ENCODE measurements at places on chromosomes 7 and 10.

DNA sequence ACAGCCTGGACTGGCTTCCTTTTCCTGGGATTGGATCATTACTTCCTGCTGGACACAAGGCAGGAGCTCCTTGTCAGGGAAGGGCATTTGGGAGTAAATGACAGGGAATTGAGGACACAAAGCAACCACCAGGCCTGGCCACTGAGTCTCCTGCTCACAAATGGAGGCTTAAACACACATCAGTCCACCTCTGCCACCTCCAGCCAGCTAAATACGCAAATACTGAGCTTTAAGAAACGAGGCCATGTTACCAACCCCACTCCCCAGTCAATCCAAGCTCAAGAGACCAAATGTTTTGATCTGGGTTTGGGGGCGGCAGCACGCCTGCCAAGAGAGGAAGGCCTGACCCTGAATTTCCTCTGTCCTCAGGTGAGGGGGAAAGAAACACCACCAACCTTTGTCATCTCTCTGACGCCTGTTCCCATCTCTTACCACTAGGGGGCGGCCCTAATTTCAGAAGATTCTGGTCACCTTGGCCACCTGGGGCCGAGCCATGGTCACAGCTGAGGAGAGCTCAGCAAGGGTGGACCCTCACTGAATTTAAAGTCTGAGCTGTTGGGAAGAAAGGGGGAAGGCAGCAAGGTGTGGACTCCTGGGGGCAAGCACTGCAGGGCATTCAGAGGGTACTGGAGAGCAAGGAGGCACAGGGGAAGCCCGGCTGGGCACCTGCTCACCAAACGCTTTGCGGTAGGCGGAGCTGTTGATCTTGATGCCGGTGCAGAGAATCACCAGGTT lies 16.5 kb downstream of the AIFM2 start:
- no peak for DNase-seq

DNA sequence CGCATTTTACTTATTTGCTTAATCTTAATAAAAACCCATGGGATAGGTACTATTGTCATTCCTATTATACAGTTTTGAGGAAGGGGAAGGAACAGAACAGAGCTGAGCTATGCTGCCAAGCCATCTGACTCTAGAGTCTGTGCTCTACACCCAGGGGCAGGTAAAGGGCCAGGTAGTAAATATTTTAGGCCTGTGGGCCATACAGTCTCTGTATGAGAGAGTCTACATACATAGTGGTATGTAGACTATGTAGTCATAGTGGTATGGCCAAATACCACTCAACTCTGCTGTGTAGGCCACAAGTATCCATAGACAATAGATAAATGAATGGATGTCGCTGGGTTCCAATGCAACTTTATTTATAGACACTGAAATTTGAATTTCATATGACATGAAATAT lies 3.4 kb upstream of the SRI start:
- no peak for DNase-seq

DNA sequence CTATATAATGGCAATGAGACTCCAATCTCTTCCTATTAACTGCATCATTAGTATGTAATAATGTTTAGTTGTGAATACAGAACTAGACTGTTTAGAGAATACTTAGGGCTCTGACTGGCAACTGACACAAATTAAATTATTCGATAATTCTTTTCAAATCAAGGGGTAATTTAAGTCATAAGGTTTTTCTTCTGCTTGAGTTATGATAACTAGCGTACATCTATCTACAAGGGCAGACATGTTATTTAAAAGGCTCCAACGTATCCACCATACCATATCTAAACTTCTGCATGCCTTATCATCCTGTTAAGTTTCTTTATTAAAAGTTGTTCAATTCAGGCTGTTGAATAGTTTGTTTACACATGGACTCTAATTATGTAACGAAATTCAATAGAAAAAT lies 11.2 kb downstream of the SEMA3C start:
- no peak for DNase-seq

- DNase-seq, result no peak
Measured at GRCh38 chr10:14556285-14556956, 218.3 kb downstream of the FAM107B start.

GRCh38 chr10:16891375-16892313 lies 74.4 kb upstream of the RSU1 start:
- no peak for DNase-seq

DNA sequence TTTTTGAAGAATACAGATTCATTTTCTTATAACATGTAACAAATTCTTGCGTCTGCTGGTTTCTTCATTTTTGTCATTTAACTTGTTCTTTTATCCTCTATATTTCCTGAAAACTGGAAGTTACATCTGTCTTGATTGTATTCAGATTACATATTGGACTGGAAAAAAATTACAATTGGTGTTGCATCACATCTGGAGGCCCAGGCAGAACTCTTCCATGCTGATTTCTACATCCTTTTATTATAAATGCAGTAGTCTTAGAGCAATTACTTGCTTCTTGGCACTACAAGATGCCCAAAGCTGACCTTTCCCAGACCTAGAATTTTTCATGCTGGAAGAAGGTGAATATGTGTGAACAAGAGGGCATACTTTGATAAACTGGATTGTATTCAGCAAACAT lies 460.9 kb upstream of the CNTNAP2 start:
- no peak for DNase-seq

DNA sequence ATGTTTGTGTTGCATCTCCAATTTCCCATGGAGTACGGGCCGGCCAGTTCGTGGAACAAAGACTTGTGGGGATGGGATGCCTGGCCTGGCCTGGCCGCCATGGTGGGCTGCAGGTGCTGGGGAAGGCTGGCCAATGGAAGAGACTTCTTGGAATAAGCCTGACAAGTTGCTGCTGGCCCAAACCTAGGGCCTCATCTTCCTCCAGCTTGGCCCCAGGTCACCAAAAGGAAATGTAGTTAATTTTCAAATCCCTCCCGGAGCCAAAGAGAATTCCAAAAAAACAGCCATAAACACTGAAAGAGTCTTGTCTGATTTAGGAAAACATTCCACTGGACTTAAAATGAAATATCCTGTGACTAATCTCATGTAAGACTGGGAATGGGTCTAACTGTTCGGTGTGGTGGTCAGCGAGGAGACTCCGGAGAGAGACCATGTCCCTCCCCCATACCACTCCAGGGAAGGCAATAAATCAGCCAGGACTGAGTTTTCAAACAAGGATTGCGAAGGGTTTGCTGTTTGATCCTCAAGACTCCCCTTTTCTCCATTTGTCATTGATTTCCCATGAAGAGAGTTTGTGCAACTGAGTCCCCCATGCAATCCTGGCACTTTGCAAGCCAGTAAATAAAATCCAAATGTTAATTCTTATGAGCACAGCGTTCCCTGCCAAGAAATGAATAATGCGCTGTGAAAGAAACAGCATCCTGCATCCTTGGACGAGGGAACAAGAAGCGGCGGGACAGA lies 128.7 kb upstream of the HABP2 start:
- DNase-seq, result no peak

DNA sequence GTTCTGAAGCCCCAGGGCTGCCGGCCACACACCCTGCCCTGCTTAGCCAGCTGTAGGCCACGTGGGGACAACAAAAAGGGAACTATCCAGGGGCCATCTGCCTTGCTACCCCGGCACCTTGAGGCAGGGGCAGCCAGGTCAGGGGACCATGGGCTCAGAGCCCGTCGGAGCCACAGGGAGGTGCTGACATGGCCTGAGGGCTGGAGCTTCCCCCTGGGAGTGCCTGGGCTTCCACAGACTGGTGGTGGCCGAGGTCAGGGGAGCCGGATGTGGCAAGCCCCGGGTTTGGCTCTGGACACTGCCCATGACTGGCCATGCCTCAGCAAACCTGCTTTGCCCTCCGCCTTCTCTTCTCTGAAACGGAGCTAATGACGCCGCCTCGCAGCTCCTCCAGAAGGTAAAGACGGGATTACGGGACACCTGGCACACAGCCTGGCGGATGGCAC lies 178.5 kb downstream of the EBF3 start:
- DNase-seq, result no peak

GRCh38 chr10:30396698-30397097 lies 37.3 kb upstream of the MAP3K8 start:
- no peak for DNase-seq

- DNase-seq, result no peak
Measured at GRCh38 chr10:48813291-48813690, 126.3 kb downstream of the LRRC18 start.

GRCh38 chr10:101828766-101829551 lies 10.7 kb upstream of the OGA start:
- no peak for DNase-seq

DNA sequence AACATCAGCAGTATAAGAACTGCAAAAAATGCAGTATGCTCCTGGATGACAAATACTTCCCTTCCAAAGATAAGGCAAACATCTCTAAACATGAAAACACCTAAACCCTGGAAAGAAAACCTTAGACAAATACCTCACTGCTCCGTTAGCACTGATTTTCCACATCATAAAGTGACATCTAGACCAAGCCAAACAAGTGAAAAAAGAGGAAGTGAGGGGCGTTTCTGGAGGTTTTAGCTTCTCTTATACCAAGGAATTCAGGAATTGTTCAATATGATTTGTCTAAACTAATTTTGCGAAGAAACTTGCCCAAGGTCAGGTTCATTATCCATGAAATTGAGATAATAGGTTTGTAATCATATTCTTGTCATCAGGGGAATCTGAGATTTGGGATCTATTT lies 279.7 kb downstream of the ADRA2A start:
- no peak for DNase-seq

GRCh38 chr7:55365205-55365674 lies at the start of gene LANCL2:
LANCL2 (plus strand) TSS chr7:55365337; CDS start chr7:55366026, 689 bp downstream.
- DNase-seq, result peak; percentile 64

- DNase-seq, result no peak
Measured at GRCh38 chr7:155680864-155681263, 36.4 kb downstream of the RBM33 start.

GRCh38 chr10:4655879-4656278 lies 170.1 kb upstream of the AKR1E2 start:
- DNase-seq, result no peak

- no peak for DNase-seq
Measured at GRCh38 chr10:34850036-34850435, 34.9 kb upstream of the PARD3 start.

GRCh38 chr7:24574386-24574785 lies 1.1 kb downstream of the PALS2 start:
- DNase-seq, result no peak

- DNase-seq, result no peak
Measured at GRCh38 chr7:107446531-107446930, 23.3 kb upstream of the GPR22 start.

DNA sequence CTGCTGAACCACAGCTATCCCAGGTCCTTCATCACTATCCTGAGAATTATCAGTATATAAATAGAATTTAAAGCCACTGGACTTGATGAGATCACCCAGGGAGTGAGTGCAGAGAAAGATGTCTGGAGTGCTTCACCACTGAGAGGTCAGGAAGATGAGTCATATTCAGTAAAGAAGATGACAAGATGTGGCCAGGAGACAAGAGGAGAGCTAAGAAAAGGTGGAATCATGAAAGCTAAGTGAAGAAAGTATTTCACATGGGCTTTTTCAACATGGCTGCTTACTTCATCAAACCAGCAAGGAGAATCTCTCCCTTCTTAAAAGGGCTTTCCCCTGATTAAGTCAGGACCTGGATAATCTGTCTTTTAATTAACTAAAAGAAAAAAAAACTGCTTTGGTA lies 9.1 kb upstream of the PRKAR2B start:
- no peak for DNase-seq

DNA sequence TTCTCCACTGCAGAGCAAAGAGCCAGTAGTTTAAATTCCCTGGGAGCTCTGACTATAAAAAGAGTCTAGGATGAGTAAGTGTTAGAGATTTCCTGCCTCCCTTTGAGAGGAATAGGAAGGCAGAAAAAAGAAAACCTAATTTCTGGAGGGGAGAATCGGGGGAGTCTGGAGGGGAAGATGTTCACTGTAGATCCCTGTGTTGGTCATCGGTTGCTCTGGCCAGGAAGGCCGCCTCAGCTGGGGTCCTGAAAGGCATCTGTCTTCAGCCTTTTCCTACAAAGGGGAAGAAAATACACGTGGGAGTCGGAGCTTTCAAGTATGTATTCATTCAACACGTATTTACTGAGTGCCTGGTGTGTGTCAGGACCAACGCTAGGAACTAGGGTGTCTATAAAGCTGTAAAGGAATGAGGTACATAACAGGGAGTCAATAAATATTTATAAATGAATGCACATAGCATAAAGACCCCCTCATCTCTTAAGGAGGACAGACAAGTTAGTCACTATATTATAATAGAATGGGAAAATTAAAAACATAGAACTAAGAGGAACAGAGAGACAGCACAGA lies 101.1 kb downstream of the ICA1 start:
- no peak for DNase-seq

GRCh38 chr10:61899069-61899531 lies 2.4 kb upstream of the ARID5B start:
- no peak for DNase-seq

- no peak for DNase-seq
Measured at GRCh38 chr7:1651031-1651446, 19.0 kb upstream of the ELFN1 start.

DNA sequence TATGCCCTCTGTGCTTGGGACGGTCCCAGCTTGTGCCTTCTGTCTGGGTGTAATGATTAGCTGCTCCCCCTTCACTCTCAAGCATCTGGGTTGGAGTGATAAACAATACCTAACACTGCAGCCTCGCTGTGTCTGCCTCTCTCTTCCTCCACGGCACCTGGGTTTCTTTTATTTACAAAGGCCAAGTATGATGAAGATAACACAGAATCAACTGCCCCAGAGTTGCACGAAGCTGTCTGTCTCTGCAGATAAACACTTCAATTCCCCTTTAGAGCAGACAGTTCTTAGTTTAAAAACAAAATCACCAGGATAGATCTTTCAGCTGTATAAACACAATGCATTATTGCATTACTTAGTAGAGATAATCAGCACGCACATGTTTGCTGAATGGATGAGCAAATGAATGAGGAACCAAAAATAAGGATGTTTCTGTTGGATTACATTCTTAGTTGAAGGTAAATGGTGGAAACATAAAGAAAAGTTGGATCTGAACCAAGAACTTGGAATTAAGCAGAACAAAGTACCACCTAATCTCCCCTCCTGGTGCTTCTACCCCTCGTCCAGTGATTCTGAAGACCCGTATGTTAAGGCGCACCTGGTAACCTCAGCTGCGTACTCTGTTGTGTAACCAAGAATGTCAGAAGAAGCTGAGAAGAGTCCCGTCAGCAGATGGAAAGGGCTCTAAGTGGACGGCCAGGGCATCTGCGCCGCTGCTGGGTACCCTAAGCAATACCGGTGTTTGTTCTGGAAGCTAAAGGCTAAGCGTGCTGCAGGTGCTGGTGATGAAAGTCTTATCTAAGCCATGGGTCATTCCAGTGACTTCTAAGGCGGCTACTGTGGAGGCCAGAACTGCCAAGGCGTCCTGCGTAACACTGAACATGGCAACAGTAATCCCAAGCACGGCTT lies 26.6 kb downstream of the INSIG1 start:
- DNase-seq, result no peak

GRCh38 chr7:44163591-44163990 lies 22.5 kb upstream of the MYL7 start:
- no peak for DNase-seq

Measured in substantia nigra (tissue), 51 donors.